ENCODE measurements at places on chromosomes 11 and 22.

GRCh38 chr22:28601915-28602314 is 77.7 kb downstream of the TTC28 start:
- no peak for DNase-seq

DNA sequence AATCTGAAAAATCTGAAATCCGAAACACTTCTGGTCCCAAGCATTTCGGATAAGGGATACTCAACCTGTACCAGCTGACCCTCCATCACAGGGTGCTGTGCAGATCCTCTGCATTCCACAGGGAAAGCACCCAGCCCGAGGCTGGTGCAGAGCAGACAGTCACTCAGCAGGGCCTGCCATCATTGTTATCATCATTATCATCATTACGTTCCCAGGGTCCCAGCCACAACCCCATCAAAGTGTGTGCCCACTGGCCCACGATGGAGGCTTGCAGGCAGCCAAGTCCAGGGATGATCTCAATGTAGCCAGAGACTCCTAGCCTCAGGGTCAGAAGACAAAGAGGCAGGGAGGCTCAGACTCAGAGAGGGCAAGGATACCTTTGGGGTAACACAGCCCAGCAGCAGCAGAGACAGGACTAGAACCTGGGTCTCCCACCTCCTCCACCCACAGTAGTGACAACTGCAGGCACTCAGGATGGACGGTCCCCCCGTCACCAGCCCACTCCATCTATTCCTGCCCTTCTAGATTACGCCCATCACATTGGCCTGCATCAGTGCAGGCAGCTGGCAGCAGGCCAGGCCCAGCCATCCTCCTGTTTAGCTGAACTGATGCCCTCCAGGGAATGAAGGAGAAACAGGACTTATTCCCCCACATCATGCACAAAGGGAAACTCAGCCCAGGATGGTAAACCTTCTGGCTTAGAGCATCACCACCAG is 10.3 kb downstream of the GAL3ST1 start:
- DNase-seq, result no peak

DNA sequence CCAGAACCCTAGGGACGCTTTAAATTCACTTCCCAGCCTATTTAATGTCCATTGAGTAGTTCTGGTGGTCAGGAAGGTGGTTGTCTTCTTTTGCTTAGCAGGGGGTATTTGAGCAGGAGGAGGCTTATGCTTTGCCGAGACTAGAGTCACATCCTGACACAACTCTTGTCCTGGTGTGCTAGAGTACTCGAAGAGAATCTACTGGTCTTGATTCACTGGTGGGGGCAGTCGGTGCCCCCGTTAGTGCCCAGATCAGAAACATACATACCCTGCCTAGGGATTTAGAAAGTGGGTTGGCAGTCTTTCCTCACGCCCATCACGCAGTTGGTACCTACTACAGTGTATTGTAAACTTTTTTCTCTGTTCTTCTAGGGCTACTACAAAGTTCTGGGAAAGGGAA is 2.7 kb downstream of the RPL27A start:
- no peak for DNase-seq

DNA sequence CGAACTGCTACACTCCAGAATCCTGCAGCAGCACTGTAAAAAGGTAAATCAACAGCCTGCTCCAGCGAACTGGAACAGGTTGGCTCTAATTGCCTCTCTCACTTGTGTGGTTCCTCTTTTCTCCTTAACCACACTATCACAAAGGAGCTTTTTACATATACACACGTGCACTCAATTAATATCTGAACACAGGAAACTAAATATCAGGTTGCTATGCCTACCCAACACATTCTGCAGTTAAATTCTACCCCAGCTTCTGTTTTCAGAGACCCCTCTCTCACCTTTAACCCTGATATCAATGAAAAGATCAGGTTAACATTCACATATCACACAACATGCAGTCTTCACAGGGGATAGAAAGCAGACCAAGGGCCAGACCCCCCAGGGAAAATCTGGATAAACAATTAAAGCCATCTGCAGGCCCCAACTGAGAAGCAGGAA is 11.0 kb downstream of the RBFOX2 start:
- DNase-seq, result no peak

GRCh38 chr11:118149493-118149892 is 3.1 kb downstream of the SCN4B start:
- DNase-seq, result no peak

DNA sequence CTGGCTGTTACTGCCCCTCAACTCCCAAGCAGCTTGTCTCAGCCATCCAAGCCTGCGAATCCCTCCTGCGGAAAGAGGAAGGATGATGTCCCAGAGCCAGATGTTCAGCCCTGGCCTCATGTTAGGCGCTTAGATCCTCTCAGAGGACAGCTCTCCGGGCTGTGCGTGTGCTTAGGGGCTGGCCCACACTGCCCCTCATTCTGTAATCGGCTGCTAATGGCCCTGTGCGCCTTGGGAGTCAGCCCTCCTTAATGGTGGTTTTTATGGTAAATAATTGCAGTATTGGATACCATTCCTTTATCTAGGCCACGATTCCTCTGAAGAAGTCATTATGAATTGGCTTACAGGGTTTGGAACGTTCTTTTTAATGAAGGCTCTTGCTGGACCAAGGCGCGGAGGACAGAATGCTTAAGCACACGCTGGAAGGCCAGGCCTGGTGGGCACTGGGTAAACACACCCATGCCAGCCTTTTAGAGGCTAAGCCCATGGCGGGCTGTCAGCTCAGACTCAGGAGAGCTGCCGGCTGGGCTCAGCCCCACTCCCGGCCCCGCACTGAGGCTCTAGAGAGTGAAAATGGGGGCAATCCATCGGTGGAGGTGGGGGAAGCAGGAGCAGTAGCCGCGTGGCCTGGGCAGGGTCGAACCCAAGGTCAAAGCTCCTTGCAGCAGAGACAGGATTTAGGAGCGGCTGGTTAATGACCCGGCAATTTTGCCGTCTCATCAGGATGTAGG is 1157.5 kb downstream of the BRD1 start:
- no peak for DNase-seq

GRCh38 chr11:106012744-106013143 is 9.3 kb downstream of the MSANTD4 start:
- no peak for DNase-seq

DNA sequence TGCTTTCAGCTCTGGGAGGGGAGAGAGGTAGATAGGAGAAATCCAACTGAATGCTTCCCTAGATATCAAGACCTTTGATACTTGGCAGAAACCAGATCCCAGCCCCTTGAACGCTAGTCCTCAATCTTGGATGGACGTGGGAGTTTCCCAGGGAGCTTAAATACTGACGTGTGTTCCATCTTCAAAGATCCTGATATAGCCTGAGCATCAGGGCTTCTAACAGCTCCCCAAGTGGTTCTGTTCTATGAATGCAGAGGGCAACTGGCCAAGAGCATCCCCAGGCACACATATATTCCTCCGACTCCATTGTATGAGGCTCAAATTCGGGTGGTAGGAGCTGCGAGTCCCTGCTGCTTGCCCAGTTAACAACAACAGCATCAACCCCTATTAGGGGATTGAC is 8.7 kb upstream of the ACCS start:
- no peak for DNase-seq

- no peak for DNase-seq
Observed at GRCh38 chr11:66477263-66478201, 2.7 kb upstream of the DPP3 start.

GRCh38 chr22:49979587-49980264 is 19.2 kb downstream of the PIM3 start:
- no peak for DNase-seq

GRCh38 chr22:33723915-33724314 is 196.4 kb downstream of the LARGE1 start:
- DNase-seq, result no peak

DNA sequence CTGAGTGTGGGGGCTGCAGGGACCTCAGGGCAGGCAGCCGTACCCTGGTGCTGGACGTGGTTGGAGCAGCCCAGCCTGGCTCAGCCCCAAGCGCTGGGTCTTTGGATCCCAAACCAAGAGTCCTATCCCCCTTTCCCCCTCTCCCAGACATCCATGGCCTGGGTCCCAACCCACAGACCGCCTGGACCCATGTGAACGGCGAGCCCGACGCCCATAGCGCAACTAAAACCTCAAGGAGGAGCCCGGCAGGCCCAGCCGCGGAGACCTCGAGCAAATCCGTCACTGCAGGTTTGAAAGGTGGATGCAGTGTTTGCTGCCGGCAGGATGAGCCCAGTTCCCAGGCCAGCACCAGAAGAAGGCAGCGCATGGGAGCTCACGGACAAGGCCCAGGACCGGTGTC is 337.0 kb downstream of the BRD1 start:
- no peak for DNase-seq

GRCh38 chr11:12404436-12404835 is 27.1 kb downstream of the PARVA start:
- DNase-seq, result no peak

DNA sequence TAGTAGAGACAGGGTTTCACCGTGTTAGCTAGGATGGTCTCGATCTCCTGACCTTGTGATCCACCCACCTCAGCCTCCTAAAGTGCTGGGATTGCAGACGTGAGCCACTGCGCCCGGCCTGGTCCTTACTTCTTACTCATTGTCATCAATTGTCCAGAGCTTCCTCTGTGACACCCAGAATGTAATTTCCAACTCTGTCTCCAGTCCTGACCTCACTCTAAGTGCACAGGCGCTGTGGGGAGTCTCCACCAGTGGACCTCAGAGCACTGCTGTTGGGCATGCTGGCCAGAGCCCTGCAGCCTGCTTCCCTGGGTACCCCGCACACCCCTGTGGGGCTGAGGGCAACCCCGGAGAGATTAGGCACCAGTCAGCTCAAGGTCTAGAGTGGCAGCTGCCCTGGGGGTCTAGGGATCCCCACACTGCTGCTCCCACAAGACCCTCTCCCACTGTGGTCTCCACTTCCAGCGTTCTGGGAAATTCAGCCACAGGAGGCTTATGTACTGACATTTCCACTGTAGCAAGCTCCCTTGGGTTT is 1140.3 kb downstream of the TBC1D22A start:
- no peak for DNase-seq

- no peak for DNase-seq
Observed at GRCh38 chr11:116233561-116233960, 539.2 kb downstream of the BUD13 start.

DNA sequence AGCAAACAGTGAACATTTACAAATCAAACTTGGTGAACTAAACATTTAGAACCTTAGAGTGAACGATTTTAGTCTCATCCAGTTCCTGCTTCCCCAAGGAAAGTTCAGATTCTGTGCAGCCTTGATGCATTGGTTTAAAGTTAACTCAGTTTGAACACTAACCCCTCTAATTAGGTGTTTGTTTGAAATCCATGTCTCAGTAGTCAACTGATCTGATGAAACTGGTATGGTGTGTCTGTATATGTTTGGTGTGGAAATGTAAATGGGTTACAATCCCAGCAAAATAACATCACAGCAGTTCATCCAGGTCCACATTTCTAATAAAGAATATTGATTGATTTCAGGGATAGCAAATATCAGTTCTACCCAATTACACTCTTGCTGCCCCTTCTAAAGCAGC is 532.0 kb downstream of the NTM start:
- DNase-seq, result no peak

- no peak for DNase-seq
Observed at GRCh38 chr11:67466962-67467771, 1.9 kb downstream of the TMEM134 start.

DNA sequence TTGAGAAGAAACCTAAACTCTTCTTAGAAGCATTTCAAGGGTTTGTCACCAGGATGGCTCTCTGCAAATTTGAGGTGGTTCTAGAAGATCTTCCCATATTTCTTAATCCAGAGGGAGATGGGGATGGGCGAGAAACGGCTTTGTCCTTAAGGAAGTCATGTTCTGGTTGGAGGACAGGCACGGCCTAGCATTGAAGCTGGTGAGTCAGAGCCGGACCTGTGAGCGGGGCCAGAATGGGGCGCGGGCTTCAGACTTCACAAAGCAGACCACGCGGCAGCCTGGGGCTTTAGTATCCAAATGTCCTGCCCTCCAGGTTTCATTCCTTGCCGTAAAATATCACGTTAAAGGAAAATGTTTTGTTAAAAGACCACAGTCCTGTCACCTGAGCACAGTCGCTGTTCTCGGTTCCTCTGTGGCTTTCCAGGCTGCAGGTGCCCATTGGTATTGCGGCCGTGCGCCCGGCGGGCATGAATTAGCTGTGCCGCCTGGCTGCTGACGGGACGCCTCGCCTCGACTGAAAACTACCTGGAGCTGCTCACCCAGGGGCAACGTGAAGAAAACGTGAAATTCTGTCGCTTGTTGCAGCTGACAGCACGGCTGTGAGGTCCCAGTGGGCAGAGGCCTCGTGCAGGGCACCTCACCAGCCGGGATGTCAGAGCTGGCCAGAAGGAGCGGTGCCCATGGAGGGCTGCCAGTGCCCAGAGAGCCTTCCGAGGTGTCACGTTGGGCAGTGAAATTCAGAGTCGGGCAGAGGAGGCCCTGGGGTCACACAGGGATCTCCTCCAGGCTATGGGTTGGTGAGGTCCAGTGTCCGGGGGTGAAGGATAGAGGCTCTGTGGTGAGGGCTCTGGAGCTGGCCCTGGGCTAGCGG is 59.0 kb downstream of the LRP5 start:
- no peak for DNase-seq

- DNase-seq, result no peak
Observed at GRCh38 chr22:45686836-45687235, 15.2 kb downstream of the ATXN10 start.

DNA sequence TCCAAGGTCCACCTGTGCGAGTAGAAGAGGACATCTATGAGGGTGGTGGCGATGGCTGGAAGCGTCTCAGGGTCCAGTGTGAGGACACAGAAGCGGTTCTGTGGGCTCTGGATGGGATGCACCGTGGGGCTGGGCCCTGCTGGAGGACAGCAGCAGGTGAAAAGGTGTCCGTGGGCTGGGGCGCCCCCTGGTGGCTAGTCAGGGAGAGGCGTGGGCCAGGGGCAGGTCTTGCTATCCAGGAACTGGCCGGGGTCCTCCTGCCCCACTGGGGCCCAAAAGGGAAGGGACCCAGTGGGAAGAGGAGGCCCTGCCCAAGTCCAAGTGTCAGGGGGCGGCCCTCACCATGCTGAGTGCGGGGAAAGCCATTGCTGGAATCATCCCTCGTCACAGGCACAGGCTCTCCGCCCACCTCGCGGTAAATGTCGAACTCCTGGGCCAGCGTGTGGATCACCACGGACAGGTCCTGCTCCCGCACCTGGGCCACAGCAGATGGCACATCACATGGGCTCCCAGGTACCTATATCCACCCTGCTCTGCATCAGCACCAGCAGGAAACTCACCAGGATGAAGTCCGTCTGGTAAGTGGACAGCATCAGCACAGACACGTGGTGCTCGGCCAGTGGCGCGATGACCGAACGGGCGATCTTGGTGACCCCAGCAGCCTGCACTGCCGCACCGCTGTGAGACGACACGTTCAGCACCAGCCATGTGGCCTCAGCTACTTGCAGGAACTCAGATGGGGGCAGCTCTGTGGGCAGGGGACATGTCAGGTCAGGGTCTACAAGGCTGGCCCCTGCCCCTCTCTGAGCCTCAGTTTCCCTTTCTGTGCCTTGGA is 2.3 kb downstream of the CASTOR1 start:
- DNase-seq, result peak; percentile 42

DNA sequence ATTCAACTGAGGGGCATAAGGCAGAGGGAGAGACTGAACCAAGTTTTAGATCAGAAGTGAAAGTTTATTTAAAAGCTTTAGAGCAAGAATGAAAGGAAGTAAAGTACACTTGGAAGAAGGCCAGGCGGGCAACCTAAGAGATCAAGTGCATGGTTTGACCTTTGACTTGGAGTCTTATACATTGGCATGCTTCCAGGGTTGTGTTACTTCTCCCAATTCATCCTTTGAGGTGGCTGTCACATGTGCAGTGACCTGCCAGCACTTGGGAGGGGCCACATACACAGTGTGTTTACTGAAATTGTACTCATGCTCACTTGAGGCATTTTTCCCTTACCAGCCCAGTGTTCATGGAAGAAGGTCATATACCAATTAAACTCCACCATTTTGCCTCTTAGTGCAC is 30.4 kb downstream of the CYP2R1 start:
- DNase-seq, result no peak

All from D721Med (cell line).